ENCODE measurements at places on chromosomes 4 and X. TPM values are rescaled to one million over a fixed set of nuclear protein-coding genes. Genes with fewer than 3 reads are reported as not detected.

TCEAL1 gene
- total RNA-seq: 37.5 TPM

SPIN4 gene
- 2.7 TPM for total RNA-seq

DNA sequence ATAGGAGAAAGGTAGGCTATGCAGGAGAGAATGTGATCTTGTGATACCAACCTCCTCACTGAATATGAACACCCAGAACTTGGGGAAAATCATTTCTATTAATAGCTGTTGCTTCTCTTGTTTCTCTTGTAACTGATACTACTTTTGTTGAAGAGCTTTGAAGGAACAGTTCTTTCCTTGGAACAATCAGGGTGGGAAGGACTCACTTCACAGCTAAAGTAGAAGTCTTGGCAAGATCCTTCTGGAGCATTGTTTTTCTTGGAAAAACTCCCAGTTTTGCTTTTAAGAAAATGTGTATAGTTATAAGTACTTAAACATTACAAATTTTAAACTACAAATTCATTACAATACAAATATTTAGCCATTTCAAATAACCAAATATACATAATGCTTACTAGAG, 19.1 kb upstream of the XK start:
- no peak for DNase-seq

DNA sequence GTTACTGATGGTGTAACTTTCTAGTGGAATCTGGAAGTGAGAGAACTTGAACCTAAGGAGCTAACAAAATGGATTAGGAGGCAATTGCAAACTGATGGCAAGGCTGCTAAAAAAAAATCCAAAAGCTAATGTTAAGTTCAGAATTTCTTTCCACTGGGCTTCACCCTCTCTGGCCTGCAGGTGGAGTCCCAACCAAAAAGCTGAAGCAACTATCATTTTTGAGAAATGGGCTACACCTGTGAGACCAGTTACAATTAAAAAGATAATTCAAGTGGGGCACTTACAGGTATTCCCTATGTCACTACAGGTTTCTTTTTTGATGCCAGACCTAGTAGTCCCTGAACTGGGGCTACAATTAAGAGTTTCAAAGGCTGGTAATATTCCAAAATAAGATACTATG, 142.1 kb upstream of the FTHL17 start:
- DNase-seq: no peak

- no peak for DNase-seq
Measured at GRCh38 chr4:6788123-6788522, 5.6 kb downstream of the KIAA0232 start.

DNA sequence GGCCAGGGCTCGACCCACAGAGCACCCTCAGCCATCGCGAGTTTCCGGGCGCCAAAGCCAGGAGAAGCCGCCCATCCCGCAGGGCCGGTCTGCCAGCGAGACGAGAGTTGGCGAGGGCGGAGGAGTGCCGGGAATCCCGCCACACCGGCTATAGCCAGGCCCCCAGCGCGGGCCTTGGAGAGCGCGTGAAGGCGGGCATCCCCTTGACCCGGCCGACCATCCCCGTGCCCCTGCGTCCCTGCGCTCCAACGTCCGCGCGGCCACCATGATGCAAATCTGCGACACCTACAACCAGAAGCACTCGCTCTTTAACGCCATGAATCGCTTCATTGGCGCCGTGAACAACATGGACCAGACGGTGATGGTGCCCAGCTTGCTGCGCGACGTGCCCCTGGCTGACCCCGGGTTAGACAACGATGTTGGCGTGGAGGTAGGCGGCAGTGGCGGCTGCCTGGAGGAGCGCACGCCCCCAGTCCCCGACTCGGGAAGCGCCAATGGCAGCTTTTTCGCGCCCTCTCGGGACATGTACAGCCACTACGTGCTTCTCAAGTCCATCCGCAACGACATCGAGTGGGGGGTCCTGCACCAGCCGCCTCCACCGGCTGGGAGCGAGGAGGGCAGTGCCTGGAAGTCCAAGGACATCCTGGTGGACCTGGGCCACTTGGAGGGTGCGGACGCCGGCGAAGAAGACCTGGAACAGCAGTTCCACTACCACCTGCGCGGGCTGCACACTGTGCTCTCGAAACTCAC, 3.6 kb downstream of the MID1IP1 start:
- DNase-seq: peak; percentile 67

GRCh38 chr4:141376769-141377168, 156.1 kb downstream of the ZNF330 start:
- DNase-seq: no peak

- DNase-seq: no peak
Measured at GRCh38 chr4:148376151-148376550, 66.1 kb downstream of the NR3C2 start.

GRCh38 chr4:12852338-12853307, 631.5 kb downstream of the RAB28 start:
- DNase-seq: no peak

DNA sequence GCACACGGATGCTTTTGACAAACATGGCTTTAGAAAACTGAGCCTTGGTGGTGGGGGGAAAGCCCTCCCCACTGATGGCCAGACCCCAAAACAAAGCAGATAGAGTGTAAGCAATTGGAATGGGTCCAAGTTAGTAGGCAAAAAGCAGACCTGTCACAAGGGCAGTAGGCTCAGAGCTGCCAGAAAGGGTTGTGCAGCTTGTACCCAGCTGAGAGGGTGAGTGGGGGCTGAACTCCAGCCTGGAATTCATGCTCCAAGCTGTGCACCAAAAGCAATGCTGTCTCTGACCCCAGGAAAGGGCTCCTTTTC, 101.1 kb upstream of the TEX13D start:
- no peak for DNase-seq

- no peak for DNase-seq
Measured at GRCh38 chrX:130247996-130248395, 20.7 kb downstream of the ZNF280C start.
